Stomach (tissue), 19 donors: ENCODE measurements at places on chromosomes 11 and 22. TPM values are rescaled to one million over a fixed set of nuclear protein-coding genes. Genes with fewer than 3 reads are reported as not detected.

HEPHL1 gene
- total RNA-seq, result not detected

BEST1 gene
- total RNA-seq, result 1.7 TPM

PRG3 gene
- total RNA-seq, result not detected

GGT5 gene
- 9.9 TPM for total RNA-seq

P2RY6 gene
- total RNA-seq, result 1.3 TPM
